ENCODE measurements at places on chromosomes 4 and X.

GRCh38 chr4:145278341-145279121 is 98.1 kb upstream of the OTUD4 start:
- no peak for DNase-seq

DNA sequence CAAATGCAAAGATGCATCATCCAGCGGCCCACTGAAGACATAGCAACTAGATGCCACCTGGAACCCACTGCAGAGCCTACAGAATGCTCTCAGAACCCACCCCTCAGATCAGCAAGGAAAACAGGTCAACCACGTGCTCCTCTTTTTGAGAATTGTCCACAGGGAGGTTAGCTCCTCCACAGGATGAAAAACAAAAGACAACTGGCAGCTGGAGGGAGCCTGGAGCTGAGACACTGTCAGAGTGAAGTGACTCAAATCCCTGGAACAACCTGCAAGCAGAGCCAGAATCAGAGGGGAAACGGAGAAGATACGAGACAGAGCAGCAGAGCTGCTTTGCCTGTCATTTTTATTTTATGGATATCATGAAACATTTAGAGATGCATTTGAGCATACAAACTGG is 277.6 kb downstream of the GASK1B start:
- no peak for DNase-seq

- DNase-seq, result no peak
These were observed 73.2 kb downstream of the FBXW7 start for GRCh38 chr4:152462695-152463094.

DNA sequence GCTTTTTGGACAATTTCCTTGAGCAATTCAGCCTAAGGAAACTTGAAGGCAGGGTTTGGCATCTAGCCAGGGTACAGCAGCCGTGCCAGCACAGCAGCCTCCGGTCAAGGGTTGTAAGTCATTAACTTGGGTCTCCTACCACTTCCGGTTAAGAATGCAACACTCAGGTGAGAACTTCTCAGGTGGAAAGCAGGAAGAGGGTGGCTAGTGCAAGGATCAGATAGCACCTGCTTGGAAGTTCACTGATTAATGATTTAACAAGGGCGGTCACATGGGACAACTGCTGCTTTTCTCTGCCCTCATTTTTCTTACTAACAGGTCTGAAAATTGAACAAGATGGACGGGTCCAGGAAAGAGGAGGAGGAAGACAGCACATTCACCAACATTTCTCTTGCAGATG is 30.1 kb upstream of the SCOC start:
- no peak for DNase-seq

DNA sequence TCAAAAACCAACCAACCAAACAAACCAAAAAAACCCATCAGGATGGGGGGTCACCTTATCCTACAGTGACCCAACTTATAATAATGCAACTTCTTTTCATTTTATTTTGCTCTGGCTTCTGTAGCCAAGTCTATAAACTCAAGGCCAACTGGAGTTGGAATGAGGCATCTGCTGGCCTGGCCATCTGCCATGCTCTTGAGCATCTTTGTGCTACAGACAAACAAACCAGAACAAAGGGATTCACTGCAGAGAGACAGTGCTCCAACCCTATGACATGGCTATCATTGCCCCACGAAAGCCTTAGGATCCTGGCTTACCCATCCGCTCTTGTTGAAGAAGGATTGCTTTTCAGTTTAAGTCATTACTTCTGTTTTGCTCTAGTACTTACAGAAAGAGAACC is 49.2 kb upstream of the SCRG1 start:
- no peak for DNase-seq

GRCh38 chrX:134679221-134679620 is 20.9 kb upstream of the PLAC1 start:
- DNase-seq, result no peak

DNA sequence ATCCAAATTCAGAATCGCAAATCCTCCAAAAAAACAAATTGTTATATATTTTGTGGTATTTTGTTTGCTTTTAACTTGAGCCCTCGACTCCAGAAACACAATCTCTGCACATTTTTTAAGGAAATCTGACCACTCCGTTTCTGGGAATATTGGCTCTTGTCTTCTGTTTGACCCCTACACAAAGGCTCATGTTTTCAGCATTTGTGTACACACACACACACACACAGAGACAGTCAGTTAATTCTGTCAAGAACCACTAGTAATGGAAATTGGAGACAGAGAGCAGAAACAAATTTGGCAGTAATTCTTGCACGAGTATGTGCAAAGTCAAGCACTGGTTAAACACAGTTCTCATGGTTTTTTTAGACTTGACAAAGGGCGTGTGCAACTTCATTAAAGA is 115.4 kb downstream of the AFAP1 start:
- DNase-seq, result no peak

- DNase-seq, result no peak
These were observed 6.8 kb upstream of the ANOS1 start for GRCh38 chrX:8738588-8739189.

DNA sequence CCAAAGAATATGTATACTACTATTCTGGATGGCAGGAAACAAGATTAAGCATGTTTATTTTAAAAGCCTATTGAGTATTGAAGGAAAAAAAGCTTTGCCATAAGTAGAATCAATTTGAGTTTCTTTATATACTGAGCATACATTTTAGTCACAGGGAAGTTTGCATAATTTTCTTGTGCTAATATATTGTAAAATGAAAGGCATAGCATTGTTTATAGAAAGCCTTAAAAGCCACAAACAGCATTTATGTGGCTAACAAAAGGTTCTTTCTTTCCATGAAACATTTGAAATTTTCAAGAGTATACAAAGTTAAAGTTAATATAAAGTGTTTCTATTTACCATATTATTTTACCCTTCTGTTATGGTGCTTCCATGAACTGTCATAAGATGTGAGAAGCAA is 1133.8 kb upstream of the PCDH10 start:
- DNase-seq, result no peak

DNA sequence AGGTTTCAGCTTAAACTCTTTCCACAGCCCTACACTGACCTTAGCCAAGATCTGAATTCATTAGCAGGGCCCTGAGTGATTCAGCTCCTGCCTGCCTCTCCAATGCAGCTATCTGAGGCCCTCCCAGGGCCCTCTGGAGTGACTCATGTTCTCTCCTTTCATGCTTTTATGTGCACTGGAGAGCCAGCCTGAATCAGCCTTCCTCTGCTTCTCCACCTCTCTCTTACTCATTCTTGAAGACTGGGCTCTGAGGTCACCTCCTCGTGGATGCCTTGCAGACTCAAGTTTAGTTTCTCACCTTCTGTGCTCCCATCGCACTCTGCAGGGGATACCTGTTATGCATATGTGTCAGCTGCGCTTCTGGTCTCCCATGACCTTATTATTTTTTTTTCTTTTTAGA is 3.1 kb upstream of the OCIAD2 start:
- no peak for DNase-seq

DNA sequence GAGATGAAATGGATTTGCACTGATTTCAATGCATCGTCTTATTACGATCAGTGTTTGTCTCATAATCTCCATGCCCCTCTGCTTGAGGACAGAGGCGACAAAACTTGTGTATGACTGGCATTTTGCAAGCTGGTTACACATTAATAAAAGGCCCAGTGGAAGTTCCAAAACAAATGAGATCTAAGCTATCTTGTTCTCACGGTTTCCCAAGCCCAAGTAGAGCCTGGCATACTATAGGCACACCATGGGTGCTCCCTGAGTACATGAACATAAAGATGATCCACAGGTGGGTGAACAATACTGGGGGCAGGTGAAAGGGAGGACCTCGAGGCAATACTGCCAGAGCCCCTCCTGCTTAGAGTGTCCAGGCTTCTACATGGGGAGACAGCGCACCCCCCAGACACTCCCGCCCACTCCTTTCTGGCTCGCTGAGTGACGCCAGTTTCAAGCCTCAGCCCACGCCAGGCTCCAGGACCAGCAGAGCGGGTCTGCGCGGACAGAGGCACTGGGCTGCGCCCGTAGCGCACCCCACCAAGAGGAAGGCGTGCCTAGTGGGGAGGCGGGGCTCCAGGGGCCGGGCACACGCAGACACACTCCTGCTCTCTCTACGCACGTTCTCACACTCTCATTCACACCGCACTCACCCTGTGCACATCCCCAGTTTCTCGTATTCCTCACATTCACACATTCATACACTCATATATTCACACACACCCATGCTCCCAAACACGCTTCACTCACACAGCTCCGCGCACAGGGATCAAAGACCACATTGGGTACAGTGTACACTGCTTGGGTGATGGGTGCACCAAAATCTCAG is 8.9 kb upstream of the GSX2 start:
- no peak for DNase-seq
